ENCODE measurements at places on chromosomes 11 and 22. TPM values are rescaled to one million over a fixed set of nuclear protein-coding genes. Genes with fewer than 3 reads are reported as not detected.

The C11orf97 gene
- total RNA-seq: not detected

The GRK2 gene
- 41.0 TPM for total RNA-seq

The VPS11 gene
- total RNA-seq: 13.0 TPM

The ZFP91 gene
- total RNA-seq: 53.5 TPM

The TTLL1 gene
- 1.9 TPM for total RNA-seq

The HPX gene
- total RNA-seq: 0.44 TPM

The BIRC3 gene
- 32.7 TPM for total RNA-seq

The SHANK2 gene
- 7.1 TPM for total RNA-seq

The MYOD1 gene
- not detected for total RNA-seq

The TNNI2 gene
- total RNA-seq: not detected
